ENCODE measurements at places on chromosomes 5 and 9.

DNA sequence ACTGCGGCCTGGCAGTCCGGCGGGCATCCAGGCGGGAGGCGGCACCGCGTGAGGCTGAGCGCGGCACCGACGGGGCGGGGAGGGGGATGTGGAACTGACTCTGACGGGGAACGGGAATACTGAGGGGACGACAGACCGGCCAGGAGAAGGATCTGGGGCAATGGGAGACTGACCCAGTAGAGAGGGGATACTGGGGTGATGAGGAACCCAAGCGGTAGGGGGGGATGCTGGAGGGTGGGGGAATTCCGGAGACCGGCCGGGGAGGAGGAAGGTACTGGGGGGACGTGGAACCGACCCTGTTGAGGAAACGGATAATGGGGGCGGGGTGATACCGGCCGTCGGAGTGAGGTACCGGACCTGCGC is 423 bp downstream of the IPPK start:
- DNase-seq = no peak

DNA sequence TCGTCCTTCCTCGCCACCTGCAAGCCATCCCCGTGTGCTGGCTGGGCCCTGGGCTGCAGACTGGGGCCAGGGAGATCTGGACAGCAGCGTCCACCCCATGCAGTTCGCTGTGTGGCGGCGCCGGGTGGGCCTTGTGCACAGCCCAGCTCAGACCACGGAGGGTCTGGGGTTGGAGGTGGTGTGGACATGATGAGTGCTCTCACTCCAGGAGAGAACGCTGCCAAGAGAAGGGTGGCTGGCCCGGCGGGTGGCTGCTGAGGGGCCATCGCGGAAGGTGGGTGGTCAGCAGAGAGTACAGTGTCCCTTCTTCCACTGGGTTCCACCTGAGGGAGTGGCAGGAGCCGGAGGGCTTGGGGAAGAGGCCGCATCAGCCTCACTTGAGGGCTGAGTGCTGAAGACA is 44.4 kb downstream of the RXRA start:
- DNase-seq = no peak

DNA sequence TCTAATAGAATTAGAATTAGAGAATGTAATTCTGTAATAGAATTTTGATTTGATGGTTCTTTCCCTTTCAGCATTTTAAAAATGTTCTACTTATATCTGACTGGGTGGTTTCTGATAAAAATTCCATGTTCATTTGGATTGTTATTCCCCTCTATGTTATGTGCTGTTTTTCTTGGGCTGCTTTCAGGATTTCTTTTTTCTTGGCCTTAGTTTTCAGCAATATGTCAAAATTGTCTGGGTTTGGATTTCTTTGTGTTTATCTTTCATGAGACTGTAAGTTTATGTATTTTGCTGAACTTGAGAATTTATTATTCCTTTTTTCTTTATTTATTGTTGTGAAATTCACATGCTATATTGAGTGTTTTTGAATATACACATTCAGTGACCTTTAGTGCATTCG is 189.1 kb downstream of the RANBP17 start:
- DNase-seq = no peak

DNA sequence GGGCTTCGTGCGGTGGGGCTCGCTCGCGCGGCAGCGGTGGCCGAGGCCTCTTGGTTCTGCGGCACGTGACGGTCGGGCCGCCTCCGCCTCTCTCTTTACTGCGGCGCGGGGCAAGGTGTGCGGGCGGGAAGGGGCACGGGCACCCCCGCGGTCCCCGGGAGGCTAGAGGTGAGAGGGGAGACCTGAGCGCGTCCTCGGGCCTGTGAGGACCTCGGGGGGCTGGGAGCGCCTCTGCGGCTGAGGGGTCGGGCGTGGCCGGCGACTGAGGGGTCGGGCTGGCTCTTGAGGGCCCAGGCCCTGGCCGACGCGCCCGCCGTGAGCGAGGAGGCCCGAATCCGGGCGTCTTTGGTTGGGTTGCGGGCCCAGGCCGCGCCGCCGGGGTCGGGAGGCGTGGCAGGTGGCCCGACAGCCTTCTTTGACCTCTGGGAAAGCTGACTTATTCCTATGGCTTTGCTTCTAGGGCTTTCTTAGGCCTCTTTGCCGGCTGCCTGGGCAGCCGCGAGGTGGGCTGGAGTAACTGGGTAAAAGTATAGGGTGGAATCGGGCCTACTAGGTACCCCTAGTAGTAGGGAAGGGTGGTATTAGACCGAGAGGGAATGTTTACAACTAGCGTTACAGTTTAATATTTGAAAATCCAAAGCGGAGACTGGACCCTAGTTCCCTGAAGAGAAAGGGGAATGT is at the start of gene CANX:
Gene CANX (plus strand): TSS at position 33 of the 681 bp plus-strand sequence. CDS start 6,715 bp downstream, outside the sequence.
- no peak for DNase-seq

DNA sequence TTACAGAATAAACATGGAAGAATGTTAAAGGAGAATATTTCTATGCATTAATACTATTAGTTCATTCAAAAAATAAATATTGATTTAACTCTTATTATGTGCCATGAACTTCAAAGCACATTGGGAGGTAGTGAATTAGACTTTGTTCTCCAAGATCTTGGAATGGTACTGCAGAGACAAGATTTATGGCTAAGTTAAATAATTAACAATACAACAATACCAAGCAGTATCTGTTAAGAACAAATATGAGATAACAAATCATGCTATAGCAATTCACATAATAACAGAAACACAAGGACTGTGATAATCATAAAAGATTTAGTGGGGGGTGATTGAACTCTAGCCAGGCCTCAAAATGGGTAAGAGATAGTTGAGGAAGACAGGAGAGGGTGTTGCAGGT is 11.6 kb downstream of the NMUR2 start:
- DNase-seq = no peak
